ENCODE measurements at places on chromosomes 3 and 15.

GRCh38 chr3:36893137-36893557 lies 51.7 kb downstream of the TRANK1 start:
- DNase-seq = no peak

DNA sequence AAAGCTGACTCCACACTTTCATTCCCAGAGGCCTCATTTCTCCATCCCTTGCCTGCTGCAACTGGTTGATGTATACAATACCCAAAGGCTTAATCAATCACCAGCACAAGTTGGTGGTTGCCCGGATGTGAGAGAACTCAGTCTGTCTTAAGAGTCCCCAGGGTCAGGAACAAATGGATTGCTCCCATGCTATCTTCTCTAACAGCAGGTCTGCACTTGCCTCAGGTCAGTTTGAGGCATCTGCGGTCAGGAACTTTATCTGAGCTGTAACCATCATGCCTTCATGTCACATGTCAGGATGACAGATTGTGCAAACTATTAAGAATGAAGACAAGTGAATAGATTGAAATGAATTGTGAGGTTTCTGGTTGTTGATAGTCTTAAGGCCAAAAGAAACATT lies 56.1 kb downstream of the BFSP2 start:
- no peak for DNase-seq

DNA sequence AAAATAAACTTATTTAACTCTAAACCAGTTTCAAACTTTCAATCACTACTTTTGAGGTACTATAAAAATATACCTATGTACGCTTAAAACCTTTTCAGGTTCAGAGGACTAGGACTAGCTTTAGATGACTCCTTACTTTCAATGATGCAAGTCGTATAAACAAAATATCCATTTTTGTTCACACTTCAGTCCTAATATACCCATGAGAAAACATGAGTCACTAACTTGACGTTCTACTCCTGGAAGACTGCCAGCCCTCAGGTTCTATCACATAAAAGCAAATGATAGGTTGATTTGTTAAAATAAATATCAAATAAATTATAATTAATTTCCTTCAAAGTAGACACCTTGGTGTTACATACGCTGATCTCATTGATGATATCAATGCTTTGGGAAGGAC lies 10.6 kb upstream of the P3H2 start:
- no peak for DNase-seq

DNA sequence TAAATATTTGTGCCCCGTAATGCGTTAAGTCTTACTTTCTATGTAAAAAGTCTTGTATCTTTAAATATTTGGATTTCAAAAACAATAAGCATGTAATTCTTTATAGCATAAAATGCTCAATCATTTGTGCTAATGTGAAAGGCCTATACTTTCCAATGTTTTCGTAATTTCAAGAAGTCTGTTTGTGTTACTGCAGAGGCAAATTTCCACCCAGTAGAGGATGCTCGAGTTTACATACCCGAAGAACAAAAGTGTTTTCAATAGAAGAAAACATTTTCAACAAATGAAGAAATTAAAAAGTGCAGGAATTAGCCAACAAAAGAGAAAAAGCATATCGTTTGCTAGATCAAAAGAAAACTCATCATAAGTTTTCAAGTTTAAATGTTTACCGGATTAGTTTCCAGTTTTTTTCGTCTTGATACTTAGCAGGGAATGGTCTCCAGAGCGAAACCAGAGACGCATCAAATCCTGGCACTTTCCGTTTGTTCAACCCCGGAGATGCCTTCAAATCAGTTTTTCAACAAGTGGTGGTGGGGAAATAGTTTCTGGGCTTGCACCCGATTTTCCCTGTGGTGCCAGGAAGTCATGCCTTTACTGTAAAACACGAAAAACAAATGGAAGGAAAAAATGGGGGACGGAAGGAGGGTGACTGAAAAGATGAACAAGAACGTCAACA lies 1.0 kb downstream of the CGGBP1 start:
- DNase-seq = no peak

DNA sequence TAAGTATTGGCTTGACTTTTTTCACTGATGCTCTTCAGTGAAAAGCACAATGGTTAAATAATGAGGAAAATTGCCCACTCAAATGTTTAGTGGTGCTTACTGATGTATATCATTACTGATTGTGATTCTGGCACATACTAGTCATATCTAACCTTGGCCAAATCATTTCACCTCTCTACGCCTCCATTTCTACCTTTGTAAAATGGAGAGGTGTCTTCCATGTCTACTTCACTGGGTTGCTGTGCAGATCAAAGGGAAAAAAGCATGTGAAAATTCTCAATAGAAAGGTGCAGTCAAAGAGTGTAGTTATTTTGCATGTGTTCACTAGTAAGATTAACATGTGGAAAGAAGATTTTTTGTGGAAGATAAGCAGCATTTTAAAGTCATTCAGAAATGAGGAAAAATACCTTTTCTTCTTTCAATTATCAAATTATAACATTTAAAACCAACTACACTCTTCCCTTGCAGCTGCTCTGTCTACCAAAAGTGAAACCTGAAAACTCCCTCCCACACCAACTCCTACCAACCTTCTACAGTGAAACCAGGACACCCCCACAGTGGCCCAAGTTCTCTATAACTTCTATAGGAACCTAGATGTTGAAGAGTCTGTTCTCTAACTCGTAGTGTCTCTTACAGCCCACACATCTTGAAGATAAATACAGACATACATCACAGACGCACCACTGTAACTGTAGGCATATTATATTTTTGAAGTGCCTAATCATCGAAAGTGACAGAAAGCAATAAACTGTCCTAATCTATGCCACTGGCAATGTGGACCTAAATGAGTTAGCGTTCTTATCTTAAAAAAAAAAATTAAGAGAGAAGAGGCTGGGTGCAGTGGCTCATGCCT lies 1.4 kb downstream of the CD200R1 start:
- no peak for DNase-seq

- no peak for DNase-seq
Observed at GRCh38 chr15:69517052-69517451, 64.4 kb downstream of the RPLP1 start.

GRCh38 chr3:119380697-119381096 lies 82.7 kb downstream of the TMEM39A start:
- no peak for DNase-seq
